HuH-7.5 (cell line): ENCODE measurements at places on chromosomes 5 and 9.

- DNase-seq, result no peak
Measured at GRCh38 chr9:116789081-116789480, 102.0 kb downstream of the TRIM32 start.

DNA sequence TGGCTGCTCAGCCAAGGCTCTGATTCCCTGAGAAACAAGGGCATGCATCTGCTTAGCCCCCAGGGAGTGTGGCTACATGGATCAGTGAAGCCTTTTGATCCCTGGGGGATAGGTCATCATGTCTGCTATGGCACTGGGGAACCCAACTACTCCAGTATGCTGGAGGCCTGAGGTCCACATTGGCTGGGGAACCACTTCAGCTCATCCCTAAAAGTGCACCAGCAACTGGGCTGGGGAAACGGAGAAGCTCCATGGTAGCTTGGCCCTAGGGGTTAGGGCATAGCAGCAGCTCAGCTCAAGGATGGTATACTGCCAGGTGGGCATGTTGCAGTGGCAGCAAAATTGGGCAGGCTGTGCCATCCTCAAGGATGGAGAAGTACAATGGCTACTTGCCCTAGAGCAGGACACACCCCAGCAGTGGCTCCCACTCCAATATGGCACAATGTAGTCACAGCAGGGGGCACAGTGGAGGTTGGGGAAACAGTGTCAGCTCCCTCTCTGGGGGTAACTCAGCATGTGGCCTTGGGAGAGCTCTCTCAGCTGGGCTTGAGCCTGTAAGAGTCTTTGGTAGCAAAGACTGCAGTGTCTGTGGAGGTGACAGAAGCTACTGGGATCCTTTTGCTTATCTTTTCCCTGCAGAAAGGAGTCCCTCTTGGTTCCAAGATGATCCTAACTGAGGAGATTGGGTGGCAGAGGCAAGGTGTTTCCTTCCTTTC lies 111.5 kb upstream of the FSTL4 start:
- DNase-seq, result no peak

DNA sequence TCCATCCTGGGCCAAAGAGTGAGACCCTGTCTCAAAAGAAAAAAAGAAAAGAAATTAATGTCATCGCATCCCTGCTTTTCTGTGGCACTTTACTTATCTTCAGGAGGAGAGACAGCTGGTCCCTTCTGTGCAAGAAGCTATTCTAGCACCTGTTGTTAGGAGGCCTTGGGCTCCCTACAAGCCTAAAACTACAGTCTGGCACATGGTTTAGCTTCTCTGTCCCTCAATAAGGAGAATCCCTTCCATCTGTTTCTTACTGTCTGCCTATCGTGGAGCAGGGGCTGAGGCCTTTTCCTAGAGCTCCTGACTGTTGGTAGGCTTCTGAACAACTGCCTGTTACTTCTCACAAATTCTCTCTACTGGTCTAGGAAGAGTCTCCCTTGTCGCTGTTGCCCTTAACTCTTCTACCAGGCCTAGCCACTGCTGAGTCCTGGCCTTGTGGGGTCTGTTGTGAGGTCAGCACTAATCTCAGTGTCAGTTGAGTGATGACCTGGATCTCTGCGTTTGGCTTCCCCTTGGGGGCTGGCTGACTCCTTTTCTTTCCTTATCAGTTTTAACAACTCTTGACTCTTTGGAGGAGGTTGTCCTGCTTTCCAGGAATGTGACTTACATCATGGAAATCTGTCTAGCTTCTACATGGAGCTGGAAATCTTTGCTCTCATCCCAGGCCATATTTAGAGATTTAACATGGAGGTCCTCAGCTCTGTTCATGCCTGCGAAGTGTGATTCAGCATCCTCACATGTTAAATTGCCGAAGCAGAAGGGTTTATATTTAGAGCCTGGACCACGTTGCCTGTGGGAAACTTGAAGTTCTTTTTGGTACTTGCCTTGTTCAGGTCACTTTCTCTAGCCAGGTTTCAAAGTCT lies 5.7 kb upstream of the GARNL3 start:
- no peak for DNase-seq

GRCh38 chr5:150624334-150625163 lies 15.9 kb upstream of the SYNPO start:
- DNase-seq, result peak; percentile 64

- no peak for DNase-seq
Measured at GRCh38 chr5:141521244-141521781, 32.4 kb downstream of the PCDHGC5 start.

DNA sequence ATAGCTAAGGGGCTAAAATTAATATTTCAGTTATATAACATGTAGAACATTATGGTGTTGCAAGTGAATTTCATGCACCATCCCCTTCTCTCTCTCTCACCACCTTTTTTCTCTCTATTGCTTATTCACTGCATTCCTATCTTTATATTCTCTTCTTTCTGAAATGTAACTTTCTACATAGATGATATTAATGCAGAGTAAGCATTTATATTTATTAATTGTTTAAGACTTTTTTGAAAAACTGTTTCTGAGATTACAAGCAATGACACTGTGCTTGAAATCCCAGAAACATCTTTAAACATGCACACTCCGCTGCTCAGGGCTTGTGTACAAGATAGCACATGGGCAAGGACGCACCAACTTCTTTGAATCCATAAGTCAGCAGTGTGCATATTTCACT lies 567.7 kb upstream of the SGCD start:
- DNase-seq, result no peak

DNA sequence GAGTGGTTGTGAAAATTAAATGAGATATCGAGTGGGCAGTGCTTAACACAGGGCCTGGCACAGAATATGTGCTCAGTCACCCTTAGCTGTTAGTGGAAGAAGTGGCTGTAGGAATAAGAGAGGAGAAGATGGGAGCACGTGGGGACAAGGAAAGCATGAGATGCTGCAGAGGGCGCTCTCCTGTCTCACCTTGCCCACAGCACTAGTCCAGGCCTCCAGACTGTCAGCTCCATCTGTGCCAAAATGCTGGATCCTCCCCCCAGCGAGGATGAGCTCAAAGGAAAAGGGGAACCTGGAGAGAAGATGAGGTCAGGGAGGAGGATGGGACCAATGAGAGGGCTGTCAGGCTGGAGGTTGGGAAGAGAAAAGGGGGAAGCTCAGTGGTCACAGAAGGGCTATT lies 12.5 kb downstream of the ARAP3 start:
- DNase-seq, result no peak

- DNase-seq, result no peak
Measured at GRCh38 chr5:142006363-142007236, 6.2 kb downstream of the GNPDA1 start.

DNA sequence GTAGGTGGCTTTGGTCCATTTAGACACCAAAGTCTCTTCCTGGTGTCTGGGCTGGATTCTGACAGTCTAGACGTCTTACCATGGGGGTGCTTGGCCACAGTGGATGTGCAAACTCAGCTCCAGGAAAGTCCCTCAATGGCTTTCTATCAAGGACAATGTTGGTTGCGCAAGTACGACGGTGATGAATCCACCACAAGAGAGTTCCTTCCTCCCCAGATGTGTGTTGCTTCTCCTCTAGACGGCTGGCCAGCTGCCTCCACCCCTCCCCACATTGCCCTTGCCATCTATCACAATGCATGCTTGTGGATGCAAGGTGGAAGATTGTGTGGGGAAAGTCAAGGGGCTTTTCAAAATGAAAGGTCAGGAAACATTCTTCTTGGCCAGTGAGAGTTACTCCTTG lies 89.7 kb upstream of the IRX2 start:
- DNase-seq, result no peak

GRCh38 chr9:106799152-106799551 lies 63.8 kb upstream of the ZNF462 start:
- DNase-seq, result no peak

DNA sequence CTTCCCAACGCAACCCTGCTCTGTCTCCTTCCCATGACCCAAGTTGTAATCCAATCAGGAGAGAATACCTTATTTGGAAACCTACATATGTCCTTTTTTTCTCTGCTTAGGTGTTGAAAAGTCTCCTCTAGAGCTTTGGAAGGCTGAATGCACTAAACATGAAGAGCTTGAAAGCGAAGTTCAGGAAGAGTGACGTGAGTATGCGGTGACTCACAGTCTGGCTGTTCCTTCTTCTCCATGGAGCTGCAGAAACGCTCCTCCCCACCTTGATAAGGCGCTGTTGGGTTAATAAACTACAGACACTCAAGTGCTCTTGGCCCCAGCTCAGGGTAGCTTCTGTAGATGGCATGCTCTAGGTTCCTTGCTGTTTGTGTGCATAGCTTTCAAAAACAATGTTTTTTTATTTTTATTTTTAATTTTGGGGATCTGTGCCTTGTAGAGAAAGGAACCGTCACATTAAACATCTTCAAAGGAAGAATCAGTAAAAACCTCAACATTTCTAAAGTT lies 30.7 kb downstream of the RAI14 start:
- peak; percentile 39 for DNase-seq

GRCh38 chr5:103587185-103587748 lies 24.7 kb upstream of the NUDT12 start:
- DNase-seq, result peak; percentile 11

DNA sequence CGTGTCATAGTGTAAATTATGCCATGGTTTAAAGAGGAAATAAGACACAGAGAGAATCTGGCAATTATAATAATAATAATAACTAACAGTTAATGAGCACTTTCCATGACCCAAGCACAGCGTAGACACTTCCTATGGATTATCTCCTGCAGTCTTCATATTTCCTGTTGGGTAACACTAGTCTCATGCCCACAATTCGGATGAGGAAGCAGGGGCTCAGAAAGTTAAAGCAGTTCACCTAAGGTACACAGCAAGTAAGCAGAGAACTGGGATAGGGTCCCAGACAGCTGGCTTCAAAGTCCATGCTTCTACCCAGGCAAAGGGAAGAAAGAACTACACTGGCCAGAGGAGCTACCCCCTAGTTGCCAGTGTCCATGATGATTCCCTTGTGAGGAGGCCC lies 27.9 kb upstream of the TGFBI start:
- DNase-seq, result no peak

DNA sequence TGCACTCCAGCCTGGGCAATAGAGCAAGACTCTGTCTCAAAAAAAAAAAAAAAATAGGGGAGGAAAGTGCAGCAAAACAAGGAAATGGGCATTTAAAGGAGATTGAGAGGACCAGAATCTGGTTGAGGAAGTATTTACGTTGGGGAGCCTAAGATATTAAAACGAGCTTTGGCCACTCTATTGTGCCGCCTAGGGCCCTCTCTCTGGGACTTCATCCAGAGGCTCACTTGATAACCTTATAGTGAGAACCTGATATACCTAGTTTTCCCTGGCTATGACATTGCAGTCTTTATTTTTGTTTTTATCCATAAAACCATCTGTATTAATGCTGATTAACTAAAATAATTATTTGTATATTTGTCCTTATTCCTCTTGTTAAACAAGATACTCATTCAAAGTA lies 213.6 kb downstream of the SAXO1 start:
- no peak for DNase-seq

- no peak for DNase-seq
Measured at GRCh38 chr5:73938280-73938937, 312.4 kb downstream of the ARHGEF28 start.

DNA sequence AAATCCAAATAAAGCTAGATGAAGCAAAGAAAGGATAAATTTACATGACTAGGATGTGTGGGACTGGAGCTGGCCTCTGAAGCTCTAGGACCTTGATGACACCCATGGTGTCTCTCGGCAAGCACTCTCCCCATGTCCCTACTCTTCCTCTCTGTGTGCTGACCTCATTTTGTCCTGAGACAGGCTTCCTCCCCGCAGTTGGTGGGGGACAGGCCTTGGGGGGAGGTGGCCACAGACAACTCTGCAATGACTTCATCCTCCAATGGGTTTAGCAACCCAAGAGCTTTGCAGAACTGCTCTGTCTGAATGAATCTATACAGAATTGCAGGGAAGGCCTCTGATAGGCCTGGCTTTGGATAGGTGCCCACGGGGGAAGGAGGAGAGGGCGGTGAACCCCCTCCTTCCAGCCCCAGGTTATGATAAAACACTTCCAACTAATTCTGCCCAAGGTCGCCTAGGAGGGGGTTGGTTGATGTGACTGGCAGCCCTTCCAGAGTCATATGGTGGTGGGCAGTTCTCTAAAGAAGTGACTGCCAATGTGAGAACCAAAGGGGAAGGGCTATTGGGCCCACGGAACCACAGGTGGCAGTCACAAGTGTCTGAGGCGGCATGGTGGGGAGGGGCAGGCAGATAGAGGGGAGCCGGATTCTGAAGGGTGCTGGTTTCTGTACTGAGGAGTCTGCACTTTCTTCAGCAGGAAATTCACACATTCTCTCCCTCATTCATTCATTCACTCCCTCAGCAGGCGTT lies 6.0 kb downstream of the SLC6A7 start:
- DNase-seq, result no peak

DNA sequence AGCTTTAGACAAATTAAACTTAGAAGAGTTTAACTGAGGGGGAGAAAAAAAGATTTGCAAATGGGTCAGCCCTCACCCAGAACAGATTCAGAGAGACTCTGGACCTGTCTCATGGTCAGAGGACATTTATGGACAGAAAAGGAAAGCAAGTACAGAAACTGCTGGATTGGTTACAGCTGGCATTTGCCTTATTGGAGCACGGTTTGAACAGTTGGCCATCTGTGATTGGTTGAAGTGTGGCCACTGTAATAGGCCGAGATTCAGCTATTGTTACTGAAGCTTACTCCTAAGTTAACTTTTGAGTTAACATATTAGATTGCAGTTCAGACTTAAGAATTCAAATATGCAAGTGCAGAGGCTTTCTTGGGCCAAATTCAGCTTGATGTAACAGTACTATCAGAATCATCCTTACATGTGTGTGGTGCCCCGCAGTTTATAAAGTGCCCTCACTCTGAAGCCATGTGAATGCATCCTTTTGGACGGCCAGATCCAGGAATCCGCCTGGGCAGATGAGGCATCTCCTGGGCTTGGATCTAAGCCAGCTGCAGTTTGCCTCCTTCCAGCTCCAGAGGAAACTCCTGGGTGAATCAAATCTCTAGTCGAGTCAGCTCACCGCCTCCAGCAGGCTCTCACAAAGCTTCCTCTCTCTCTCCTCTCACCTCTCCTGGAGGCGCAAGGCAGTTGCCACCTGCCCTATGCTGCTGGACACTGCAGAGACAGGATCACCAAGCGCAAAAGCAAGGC lies 165.2 kb downstream of the ADAMTS12 start:
- no peak for DNase-seq

DNA sequence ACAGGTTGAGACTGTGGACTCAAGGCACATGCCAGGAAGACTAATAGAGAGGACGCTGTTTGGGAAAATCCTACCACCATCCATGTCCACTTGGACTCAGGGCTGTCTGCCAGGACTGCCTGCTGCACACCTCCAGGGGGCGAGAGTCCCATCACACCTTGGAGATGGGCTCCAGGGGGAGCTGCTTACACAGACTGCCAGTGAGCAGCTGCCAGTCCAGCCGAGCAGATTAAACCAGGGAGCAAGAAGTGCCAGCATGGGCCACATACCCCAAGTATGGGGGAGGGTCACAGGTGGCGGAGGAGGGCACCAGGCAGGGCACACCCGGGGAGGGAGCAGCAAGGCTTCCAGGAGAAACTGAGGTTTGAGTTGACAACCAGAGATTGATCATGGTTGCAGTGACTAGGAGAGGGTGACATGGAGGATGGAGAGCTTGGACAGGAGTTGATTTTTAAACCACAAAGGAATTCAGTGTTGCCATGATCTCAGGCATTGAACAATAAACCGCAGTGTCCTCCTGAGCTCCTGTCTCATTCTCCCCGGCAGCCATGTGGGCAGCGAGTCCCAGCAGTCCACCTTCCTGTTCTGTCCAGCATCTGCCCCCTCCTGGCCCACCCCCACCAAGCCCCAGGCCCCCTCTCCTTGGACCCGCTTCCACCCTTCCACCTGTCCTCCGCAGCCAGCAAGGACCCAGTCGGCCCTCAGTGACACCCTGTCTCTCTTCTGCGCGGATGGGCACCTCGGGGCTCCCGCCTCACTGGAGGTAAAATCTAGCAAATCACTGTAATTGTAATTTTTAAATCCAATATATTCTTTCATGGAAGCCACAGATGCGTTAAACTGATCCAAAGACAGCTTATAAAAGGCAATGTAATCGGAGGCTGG lies 3.1 kb upstream of the VAV2 start:
- peak; percentile 57 for DNase-seq
